NCI-H524 (cell line): ENCODE measurements at places on chromosomes 6 and 20.
A peak's percentile ranks its signal among the peaks of the same experiment; 100 is the strongest.

DNA sequence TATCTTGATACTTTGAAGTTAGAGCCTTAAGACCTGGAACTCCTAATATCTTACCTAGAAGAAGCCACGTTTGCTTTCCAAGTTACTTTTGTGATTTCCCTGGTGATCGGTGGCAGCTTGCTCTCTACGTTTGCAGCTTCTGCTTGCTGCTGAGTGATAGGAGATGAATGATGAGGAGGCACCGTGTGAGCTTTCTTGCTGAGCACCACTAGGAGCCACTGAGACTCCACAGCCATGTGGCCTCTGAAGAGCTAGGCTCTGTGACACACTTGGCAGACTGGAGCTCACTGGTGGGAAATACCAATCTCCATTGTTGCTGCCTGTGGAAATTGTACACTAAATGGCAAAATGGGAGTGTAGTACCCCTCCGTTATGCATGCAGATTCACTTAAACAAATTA is 161.8 kb downstream of the IBTK start:
- no peak for DNase-seq

- no peak for DNase-seq
Measured at GRCh38 chr6:20447581-20448132, 46.0 kb downstream of the E2F3 start.

DNA sequence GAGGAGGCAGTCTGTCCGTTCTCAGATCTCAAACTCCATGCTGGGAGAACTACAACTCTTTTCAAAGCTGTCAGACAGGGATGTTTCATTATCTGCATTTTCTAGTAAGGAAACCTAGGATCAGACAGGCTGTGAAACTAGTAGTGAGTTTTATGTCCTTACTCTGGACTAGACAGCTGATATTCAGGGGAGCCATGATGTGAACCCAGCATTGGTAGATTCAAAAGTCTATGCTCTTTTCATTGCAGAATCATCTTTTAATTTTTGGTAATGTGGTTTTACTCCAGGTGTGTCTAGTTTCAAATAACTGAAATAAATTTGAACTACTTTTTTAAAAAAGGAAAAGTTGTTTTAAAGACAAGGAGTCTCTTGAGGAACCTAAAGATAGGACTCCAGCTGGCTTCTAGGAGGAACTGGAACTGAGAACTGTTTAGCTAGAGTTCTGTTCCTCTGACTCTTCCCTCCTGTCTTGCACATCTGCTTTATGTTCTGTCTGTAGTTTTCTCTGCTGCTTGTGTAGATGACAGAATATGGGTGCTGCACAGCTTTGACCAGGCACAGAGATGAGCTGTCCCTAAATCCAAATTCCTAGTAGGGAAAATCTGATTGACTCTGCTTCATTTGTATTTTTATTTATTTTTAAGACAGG is 27.8 kb upstream of the RNF144B start:
- no peak for DNase-seq

DNA sequence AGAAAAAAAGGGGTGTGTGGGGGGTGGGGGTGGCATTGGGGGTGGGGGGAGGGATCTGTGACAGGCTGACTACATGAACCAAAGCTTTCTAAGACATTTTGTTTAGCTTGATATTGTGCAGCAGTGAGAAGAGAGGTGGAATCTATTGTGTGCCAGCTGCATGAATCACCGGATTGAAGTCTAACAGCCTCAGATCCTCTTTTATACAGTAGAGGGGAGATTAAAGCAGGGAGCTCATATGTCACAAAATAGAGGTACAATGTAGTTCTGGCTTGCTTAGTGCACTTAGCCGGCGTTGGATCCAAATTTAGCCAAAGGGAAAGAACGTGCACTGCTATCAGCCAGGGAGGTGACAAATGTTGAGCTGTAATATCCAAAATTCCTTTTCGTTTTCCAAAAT is 404.2 kb upstream of the CITED2 start:
- DNase-seq, result peak; percentile 86

DNA sequence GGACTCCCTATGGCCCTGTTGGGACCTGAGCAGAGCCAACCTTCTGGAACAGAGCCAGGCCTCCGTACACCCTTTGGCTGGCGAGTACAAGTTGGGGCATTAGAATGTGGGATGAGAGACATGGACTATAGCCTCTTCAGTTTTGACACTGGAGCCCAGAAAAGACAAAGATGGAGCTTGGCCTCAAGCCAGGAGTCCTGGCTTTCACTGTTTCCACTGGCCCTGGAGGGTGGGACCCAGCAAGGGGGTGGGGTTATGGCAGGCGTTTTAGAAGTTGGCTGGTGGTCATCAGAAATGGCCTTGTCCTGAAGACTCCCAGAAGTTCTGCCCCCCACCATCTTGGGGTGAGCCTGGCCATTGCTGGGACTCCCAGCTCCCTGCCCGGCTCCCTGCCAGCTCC is 21.8 kb downstream of the ITPR3 start:
- DNase-seq, result no peak

GRCh38 chr6:20314866-20315845 is 86.5 kb upstream of the E2F3 start:
- DNase-seq, result no peak
